ENCODE measurements at places on chromosomes 1 and 21.
A peak's percentile ranks its signal among the peaks of the same experiment; 100 is the strongest.

DNA sequence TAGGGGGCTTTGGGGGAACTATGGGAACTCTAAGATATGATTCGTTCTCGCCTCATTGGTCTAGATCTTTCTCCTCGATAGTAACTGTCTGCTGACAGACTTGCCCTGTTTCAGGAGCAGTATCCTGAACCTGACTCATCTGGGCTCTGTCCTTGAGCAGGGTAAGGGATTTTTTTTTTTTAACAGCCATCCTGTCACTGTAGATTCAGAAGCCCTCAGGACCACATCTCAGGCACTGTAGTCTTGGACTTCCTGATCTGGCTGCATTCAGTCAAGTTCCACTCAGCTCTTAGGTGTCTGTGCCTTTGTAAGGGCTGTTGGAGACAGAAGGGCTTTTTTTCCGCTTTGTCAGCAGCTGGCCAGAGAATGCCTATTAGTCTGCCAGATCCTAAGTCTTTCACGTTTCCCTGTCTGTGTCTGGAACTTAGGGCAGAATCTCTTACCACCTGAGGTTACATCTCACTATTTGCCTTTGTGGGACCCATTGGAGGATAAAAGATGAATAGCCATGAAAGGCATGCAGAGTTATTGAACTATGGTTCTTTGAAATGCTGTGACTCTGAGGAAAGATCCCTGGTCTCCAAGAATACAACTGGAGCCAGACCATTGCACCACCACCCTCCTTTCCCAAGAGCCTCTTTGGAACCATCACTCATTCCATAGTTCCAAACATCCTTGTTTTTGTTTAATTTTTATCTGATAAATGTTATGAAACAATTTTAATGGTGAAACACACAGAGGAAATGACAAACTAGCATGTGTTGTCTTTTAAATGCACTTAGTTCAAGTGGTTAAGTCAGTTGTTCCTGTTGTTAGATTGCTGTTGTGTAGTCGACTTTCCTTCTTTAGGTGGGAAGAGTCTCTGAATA, 49.7 kb upstream of the MACF1 start:
- DNase-seq, result no peak

DNA sequence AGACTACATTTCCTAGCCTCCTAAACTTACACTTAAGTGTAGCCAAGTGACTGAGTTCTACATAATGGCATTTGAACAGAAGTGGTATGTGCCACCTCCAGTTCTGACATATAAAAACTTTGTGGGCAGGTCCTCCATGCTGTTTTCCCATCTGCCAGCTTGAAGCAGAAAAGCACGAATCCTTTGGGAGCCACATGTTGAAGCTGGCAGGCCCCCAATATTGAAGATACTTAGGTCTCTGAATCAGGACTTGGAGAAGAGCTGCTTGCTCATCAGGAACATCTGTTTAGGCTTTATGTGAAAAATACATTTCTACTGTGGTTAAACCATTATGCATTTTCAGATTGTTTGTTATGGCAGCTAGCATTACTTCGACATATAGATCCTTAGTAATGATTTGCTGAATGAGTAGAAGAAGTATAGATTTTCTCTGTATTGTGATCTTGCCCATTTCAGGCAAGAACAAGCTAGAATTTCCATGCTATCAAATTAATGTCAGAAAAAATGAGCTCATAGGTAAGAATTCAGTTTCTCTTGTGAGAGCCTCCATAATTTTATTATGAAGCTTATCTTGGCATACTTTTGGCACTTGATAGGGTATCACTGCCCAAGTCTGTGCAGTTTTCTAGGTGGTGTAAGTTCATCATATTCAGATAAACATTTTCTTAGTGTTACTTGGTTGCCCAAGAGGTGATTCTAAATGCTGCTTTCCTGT, 68.4 kb downstream of the GDAP2 start:
- DNase-seq, result no peak

DNA sequence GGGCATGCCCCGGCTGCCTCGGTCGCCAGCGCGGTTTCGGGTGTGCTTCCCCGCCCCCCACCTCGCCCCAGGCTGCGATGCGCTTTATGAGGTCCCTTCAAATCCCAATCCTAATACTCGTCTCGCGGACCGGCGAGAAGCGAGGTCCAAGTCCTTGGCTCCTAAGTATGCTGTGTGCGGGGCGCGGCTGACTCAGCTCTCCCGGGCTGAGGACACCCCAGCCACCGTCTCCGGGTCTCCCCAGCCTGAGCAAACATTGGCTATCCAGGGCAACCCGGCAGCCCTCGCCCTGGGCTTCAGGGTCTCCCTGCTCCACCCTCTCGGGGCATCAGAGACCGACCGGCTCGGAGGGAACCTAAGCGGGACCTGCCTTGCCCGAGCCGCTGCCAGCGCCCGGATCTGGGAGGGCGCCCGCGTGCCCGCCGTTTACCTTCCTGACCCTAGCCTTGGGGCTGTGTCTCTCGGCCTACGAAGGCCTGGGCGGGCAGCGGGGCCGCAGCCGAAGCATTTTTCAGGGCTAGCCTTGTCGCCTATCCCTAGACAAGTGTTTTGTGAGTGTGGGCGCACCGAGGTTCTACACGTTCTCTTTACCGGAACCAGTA, 1.2 kb downstream of the ITPKB start:
- DNase-seq, result peak; percentile 64

DNA sequence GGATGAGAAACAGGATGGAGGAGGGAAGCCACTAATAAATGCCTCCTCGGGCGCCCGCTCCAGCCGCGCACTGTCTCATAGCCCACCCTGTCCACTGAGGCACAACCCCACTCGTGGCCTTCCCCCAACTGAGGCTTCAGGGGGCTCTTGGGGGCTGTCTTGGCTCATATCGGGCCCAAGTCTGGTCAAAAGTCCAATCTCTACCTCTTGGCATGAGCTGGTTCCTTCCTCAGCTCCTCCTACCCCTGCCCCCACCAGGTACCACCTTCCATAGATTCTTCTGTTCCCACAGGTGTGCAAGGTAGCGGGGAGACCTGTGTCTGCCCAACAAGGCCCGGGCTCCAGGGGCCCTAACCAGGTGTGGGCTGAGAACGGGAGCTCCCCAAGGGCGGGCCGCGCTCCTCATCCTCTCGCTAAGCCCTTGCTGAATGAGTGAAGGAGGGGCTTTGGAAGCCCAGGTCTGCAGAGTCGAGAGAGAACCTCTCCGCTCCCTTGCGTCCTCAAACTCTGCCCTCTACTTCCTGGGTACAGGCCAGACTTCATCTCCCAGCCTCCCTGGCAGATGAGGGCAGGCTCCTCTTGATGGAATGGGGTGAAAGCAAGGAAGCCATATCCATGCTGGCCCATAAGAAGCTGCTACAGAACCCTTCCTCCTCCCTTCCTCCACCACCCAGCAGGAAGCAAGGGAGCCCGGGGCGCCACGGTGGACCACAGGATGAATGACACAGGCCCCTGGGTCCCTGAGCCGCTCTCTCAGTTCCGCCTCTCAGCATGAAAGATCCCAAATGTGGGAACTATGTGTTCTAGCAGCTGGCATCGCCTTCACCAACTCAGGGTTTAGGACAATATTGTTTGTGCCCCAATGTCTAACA, 74.7 kb downstream of the PSMG1 start:
- DNase-seq, result no peak

- no peak for DNase-seq
These were observed 374.9 kb downstream of the DSCAM start for GRCh38 chr21:40472013-40472412.

- peak; percentile 65 for DNase-seq
These were observed 20.3 kb downstream of the ENO1 start for GRCh38 chr1:8858112-8858668.
